A673 (cell line): ENCODE measurements at places on chromosomes 1 and 21.

DNA sequence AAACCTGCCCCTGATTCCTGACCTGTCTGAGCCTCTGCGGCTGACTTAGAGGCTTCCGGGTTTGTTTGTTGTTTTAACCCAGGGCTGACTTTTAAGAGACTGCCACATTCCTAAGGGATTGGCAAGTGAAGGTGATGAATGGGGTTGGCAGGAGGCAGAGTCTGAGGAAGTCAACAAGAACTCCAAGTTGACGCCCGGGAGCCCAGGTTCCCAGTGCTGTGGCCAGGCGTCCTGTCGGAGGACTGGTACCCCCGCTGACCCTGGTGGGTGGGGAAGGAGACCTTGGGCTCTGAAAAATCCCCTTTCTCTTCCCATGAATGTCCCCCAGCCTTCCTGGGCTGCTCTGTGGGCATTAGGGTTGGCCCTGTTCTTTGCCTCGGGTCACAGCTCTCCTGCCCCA is 19.7 kb upstream of the EPS8L3 start:
- DNase-seq = no peak

DNA sequence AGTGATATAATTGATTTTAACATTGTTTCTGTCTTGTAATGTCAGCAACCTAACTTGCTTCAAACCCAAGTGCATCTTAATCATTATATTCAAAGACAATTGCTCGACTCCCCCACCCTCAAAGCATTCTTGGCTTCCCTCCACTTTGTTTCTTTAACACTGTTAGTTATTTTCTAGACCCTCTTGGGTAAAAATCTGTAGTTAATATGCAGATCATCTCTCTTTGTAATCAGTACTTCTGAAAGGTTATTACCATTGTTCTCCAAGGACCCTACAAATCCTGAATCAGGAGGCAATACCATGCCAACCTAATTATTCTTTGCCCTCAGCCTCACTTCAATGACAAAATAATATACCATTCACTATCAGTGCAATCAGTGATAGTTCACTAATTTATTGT is 1075.7 kb downstream of the AMY1C start:
- DNase-seq = no peak

- no peak for DNase-seq
Measured at GRCh38 chr21:17597680-17598079, 15.0 kb downstream of the BTG3 start.

GRCh38 chr21:43808832-43809251 is 19.5 kb downstream of the RRP1 start:
- no peak for DNase-seq

GRCh38 chr1:43432171-43432860 is 21.4 kb downstream of the HYI start:
- no peak for DNase-seq

DNA sequence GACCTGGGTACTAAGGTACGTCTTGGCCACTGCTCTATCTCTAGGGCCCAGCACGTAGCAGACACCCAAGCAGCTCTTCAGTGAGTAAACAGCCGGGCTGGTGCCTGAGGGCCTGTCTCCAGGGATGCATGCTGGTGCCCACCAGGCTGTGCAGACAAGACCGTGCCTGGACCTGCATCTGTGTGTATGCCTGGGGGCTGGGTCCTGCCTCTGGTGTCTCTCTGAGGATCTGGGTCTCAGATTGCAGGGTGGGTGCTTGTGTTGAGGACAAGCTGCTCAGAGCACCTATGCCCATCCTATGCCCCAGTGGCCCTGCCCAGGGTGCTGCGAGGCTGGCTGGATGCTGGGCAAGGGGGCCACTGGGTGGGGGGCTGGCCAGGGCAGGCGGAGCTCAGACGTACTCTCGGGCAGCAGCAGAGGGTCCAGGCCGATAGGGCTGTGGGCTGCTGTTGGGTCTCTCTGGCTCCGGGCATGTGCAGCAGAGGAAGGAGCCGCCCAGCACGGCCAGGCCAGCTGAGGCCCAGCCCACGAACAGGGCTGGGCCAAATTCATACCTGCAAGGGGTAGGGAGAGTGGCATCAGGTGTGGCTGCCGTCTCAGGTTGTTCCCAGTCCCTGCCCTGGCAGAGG is 4.4 kb downstream of the CLDN19 start:
- no peak for DNase-seq
